Esophagus squamous epithelium (tissue), 5 donors: ENCODE measurements at places on chromosomes 13 and 19.

- no peak for DNase-seq
Observed at GRCh38 chr19:44741258-44741731, 7.2 kb upstream of the BCL3 start.

DNA sequence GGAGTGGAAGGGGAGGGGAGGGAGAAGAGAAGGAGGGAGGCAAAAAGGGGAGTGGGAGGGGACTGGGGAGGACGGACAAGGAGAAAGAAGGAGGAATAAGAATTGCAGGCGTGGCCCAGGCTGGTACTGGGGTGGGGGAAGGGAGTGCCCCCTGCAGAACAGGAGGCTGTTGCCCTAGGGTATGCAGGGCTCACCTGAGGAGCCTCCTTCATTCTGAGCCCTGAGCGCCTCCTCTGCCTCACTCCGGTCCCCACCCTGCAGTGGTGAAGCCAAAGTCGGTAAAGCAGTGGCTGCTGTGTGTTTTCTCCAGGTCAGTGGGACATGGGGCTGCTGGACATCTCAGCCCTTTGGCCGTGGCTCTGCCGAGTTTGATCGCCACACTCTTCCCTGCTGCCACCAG, 9.1 kb upstream of the CDC16 start:
- no peak for DNase-seq

- DNase-seq, result no peak
Observed at GRCh38 chr13:98677398-98677797, 75.1 kb downstream of the SLC15A1 start.

DNA sequence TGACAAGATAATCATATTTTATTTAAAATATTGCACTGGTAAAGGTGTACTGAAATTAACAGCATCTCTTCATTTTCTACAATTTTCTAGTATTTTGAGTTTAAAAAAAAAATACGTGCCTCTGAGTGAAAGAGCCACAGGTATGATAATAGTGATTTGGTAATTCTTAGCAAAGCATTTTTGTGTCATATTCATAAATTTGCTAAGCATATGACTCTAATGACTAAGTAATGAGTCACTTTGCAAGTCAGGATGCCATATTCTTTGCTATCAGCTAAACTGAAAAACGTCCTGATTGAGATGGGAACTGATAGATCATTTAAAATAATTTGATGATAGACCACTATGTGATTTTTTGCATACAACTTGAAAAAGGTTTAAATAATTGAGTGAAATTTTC, 136.1 kb upstream of the IRS2 start:
- no peak for DNase-seq

- DNase-seq, result peak; percentile 47
Observed at GRCh38 chr13:43878892-43879754, at the start of gene CCDC122. Gene CCDC122 (minus strand): TSS chr13:43879740. CDS start chr13:43869376, 10,364 bp downstream.

GRCh38 chr13:113920606-113921286, 53.1 kb downstream of the C13orf46 start:
- no peak for DNase-seq

- DNase-seq, result no peak
Observed at GRCh38 chr13:111976474-111977178, 90.3 kb upstream of the SOX1 start.

- DNase-seq, result no peak
Observed at GRCh38 chr13:76663592-76664335, 222.4 kb downstream of the KCTD12 start.

GRCh38 chr19:15249972-15250639, 17.9 kb upstream of the EPHX3 start:
- DNase-seq, result no peak

GRCh38 chr13:79222427-79223205, 183.4 kb downstream of the RBM26 start:
- DNase-seq, result no peak

GRCh38 chr19:18173054-18173571, 500 bp upstream of the IFI30 start:
- no peak for DNase-seq

- DNase-seq, result no peak
Observed at GRCh38 chr19:44866664-44867063, 20.6 kb downstream of the NECTIN2 start.

DNA sequence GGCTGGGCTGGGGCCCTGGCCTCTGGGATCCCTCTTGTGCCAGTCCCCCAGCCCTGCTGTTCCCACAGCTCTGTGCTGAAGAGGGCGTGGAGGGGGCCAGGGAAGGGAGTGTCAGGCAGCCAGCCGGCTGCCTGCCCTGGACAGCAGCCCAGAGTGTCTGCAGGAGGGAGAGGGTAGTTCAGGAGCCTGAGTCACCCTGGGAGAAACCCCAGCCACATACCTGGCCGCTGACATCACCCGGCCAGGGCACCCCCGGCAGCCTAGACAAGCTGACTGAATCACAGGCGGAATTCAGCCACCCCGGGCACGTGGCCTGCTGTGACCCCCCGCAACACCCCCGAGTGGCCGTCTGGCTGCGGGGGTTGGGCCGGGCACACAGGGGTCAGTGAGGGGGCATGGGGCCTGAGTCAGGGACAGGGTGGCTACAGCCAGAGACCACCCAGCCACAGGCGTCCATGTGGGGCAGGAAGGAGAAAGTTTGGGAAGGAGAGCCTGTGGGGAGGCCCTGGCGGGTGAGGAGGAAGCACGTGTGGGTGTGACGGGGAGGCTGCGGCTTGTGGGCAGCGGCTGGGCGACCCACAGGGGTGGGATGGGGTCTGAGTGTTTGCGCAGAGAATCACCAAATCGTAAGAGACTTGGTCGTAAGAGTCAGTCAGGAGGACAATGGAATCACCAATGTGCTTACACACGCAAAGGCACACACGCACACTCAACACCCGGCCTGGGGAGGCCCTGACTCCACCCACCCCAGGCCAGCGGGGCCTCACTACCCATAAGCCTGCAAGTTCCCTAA, 11.9 kb upstream of the FOSB start:
- DNase-seq, result no peak

DNA sequence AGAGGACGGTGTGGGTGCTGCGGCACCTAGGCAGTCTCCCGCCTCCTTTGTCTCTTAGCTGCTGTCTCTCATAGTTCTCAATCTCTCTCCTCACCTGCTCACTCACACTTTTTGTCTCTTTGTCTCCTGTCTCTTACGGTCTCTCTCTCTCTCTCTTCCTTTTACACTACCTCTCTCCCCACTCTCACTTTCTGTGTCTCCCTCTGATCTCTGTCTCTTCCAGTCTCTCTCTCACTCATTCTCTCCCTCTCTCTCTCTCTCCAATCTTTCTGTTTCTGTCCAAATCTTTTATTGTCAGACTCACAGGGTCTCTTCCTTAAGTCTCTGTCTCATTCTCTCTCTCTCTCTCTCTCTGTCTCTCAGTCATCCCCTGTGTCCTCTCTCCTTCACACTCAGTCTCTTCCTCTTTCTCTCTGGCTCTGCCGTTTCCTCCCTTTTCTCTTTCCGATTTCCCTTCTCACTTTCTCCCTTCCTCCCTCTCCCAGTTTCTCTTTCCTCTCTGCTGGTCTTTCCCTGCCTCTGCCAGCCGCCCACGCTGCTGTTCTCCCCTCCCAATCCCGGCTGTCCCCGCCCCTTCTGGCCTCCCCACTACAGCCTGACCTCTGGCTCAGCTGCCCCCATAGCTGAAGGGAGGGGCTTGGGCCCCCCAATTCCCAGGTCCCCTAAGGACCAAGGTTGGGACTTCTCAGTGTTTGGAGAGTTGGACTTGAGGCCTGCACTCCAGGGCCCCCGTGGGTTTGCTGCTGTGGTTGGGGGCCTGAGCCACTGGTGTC, at the start of gene PLEKHA4:
Gene PLEKHA4, minus strand, starts transcription at position 504 of the 773 bp plus-strand sequence. CDS start 997 bp downstream, outside the sequence.
- DNase-seq, result no peak

DNA sequence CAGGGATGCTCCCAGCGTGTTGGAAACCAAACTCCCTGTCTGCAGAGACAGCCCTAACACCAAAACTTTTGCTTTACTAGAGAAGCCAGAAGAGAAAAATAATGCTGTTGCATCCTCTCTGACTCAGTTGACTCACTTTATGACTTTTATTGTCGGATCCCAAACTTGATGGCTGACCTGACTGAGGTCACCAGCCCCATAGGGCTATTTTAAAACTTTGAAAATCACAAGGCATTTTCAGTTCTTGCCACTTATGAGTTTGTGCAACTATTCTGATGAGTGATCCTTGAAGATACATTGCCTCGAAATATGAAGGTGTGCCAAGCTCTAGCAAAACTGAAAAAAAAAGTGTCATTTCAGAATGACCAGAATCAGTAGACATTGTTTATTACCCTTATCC, 320.2 kb downstream of the DLEU7 start:
- DNase-seq, result no peak

- DNase-seq, result no peak
Observed at GRCh38 chr13:66790861-66791260, 439.3 kb downstream of the PCDH9 start.

- DNase-seq, result no peak
Observed at GRCh38 chr19:51124216-51124615, 490 bp upstream of the SIGLEC9 start.

DNA sequence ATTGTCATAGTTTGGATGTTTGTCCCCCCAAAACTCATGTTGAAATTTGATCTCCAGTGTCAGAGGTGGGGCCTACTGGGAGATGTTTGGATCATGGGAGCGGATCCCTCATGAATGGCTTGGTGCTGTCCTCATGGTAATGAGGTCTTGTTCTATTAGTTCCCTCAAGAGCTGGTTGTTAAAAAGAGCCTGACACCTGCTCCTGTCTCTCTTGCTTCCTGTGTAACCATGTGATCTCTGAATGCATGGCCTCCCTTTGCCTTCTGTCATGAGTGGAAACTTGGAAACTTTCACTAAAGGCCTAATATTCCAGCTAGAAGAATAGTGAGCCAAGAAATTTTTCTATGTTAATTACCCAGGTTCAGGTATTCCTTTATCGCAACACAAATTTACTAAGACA, 311.4 kb upstream of the ATXN8OS start:
- DNase-seq, result no peak

DNA sequence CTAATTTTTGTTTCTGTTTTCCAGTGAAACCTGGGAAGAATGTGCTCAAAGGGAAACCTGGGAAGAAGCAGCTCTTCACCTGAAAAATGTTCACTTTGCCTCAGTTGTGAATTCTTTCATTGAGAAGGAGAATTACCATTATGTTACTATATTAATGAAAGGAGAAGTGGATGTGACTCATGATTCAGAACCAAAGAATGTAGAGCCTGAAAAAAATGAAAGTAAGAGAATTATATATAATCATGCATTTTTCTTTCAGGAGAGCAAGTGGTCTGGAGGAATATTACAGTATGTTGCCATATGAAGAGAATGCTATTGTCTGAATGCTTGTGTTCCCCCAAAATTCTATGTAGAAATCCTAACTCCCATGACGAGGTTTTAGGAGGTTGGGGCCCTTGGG, 3.4 kb downstream of the NUDT15 start:
- DNase-seq, result no peak

- DNase-seq, result no peak
Observed at GRCh38 chr13:32125751-32126150, 94.2 kb downstream of the FRY start.

DNA sequence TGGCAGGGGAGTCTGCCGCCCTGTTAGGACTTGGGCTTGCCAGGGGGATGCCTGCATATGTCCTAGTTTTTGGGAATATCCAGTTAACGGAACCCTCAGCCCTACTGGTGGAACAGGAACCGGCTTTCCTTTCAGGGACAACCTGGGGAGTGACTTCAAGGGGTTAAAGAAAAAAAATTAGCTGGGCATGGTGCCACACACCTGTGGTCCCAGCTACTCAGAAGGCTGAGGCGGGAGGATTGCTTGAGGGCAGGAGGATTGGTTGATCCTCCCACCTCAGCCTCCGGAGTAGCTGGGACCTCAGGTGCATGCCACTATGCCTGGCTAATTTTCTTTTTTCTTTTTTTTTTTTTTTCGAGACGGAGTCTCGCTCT, 22.5 kb downstream of the LDLR start:
- no peak for DNase-seq

- DNase-seq, result no peak
Observed at GRCh38 chr19:18441804-18442788, 4.2 kb upstream of the ISYNA1 start.

- no peak for DNase-seq
Observed at GRCh38 chr13:60679928-60680694, 283.1 kb downstream of the TDRD3 start.

DNA sequence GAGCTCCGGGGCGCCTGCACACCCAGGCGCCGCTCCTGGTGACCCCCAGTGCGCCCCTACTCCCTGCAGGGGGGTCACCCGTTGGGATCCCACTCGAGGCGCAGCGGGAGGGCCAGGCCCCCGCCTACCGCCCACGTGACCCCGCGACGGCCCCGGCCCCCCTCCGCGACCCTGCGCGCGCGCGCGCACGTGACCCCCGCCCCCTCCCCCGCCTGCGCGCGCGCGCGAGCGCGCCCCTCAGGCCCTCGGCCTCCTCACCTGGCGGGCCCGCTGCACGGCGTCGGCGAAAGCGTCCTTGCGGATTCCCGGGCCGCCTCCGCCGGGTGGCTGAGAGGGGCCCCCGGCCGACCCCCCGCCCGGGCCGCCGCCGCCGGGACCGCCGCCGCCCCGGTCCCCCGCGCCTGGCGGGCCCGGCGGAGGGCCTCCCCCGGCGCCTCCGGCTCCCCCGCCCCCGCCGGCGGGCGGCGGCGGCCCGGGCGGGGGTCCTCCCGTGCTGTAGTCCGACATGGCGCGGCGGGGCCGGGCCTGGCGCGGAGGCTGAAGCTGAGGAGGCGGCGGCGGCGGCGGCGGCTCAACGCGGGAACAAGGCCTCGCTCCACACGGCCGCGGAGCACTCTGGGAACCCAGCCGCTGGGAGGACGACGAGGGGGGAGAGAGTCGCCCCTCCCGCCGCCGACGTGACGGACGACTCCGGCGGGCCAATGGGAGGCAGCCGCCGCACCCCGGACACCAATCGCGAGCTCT, at the start of gene KHSRP:
Gene KHSRP, minus strand, starts transcription at position 617 of the 744 bp plus-strand sequence. Its CDS starts 110 bp downstream, at position 507.
- DNase-seq, result no peak

- DNase-seq, result no peak
Observed at GRCh38 chr19:32324631-32325285, 20.7 kb upstream of the ZNF507 start.

DNA sequence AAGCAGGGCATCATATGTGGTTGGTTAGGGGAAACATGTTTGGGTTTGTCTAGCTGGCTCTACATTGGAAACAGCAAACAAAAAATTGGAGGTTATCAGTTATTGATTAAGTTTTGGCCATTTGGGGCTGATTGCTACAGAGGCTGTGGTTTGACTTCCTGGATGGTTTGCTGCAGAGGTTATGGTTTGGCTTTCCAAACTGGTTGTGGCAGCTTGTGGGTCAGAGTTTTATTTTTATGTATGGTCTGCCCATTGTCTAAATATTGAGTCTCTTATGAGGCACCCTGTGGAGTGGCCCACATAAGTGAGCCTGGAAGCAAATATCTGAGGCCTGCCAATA, 261.6 kb downstream of the GPC5 start:
- DNase-seq, result no peak
